ENCODE measurements at places on chromosomes 6 and 20. TPM values are rescaled to one million over a fixed set of nuclear protein-coding genes. Genes with fewer than 3 reads are reported as not detected.

The PDYN gene
- not detected for total RNA-seq

The SIRPG gene
- total RNA-seq = not detected

The FAM162B gene
- 19.9 TPM for total RNA-seq

The BCL2L1 gene
- 83.4 TPM for total RNA-seq

The LPIN3 gene
- 7.9 TPM for total RNA-seq

The FAM217A gene
- not detected for total RNA-seq

The SOX18 gene
- 0.19 TPM for total RNA-seq

The PRSS35 gene
- 1.7 TPM for total RNA-seq

The TRIM40 gene
- not detected for total RNA-seq

The FAM209B gene
- not detected for total RNA-seq

The SLC22A2 gene
- total RNA-seq = under 0.01 TPM

The AARS2 gene
- 19.7 TPM for total RNA-seq

The JAG1 gene
- 117 TPM for total RNA-seq

The SAPCD1 gene
- total RNA-seq = 0.85 TPM

The CNBD2 gene
- total RNA-seq = 2.7 TPM

The NPBWR2 gene
- total RNA-seq = not detected

The OPRL1 gene
- total RNA-seq = 0.19 TPM

The ZNF831 gene
- not detected for total RNA-seq

The SPDEF gene
- total RNA-seq = not detected

The GABRR1 gene
- total RNA-seq = not detected

The PCMT1 gene
- 216 TPM for total RNA-seq

The MRPS10 gene
- 42.6 TPM for total RNA-seq

The PAK1IP1 gene
- total RNA-seq = 17.5 TPM

The AGER gene
- 0.58 TPM for total RNA-seq

The SLC22A16 gene
- total RNA-seq = under 0.01 TPM

The NRSN1 gene
- total RNA-seq = not detected

The BPIFB1 gene
- total RNA-seq = not detected

The HLA-DQB1 gene
- total RNA-seq = not detected

The PTCRA gene
- total RNA-seq = not detected

The SLC32A1 gene
- under 0.01 TPM for total RNA-seq

The DEFB128 gene
- total RNA-seq = not detected

The POU5F1 gene
- total RNA-seq = 0.38 TPM

The GSTA3 gene
- not detected for total RNA-seq

The MYH7B gene
- total RNA-seq = under 0.01 TPM

The MSH5 gene
- 5.4 TPM for total RNA-seq

The FNDC11 gene
- 0.19 TPM for total RNA-seq

The COL21A1 gene
- total RNA-seq = 0.38 TPM

The RAB23 gene
- 33.0 TPM for total RNA-seq

The EMILIN3 gene
- not detected for total RNA-seq

The LAMP5 gene
- 0.19 TPM for total RNA-seq

The SLC16A10 gene
- total RNA-seq = not detected

The MAS1 gene
- under 0.01 TPM for total RNA-seq
